ENCODE measurements at places on chromosomes 6 and 20. TPM values are rescaled to one million over a fixed set of nuclear protein-coding genes. Genes with fewer than 3 reads are reported as not detected.

ACTL10 gene
- total RNA-seq: 2.7 TPM

SIRPB2 gene
- 0.33 TPM for total RNA-seq

DDO gene
- 0.24 TPM for total RNA-seq

ELOVL2 gene
- not detected for total RNA-seq

XKR7 gene
- not detected for total RNA-seq

FBXO5 gene
- total RNA-seq: 18.9 TPM

SUMO4 gene
- 2.0 TPM for total RNA-seq

SIRPB1 gene
- total RNA-seq: 4.1 TPM

R3HDML gene
- total RNA-seq: not detected

PLA2G7 gene
- total RNA-seq: 5.7 TPM

Data from mammary epithelial cell (primary cell).